ENCODE measurements at places on chromosomes 1 and 21.

DNA sequence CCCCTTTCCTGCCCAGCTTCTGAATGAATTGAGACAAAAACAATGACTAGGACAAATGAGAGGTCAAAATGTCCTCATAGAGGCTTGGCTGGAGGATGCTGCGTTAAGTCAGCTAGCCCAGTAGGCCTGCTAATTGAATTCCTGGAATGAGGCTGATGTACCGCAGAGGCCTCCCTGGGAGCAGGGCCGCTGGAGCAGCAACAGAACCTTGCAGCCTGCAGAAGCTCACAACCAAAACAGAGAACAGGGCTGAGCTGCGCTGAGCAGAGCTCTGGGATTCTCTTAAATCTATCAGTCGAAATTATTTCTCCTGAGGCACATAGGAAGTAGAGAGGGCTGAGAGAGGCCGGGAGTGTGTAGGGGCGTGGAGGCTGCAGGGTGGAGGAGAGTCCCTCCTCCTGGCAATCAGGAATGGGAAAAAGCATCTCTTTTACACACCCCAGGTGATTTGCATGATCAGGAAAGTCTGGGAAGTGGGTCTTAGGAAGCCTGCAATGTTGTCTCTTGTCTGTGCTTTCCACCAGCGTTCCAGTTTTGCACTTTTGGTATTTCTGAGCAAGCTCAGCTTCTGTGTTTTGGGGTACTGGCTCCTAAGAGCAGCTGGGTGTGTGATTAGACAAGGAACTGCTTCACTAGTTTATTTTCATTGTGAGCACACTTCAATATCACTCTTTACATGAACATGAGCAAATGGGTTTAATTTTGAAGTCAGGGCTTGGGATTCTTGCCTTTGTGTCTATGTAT lies 66.5 kb downstream of the RYR2 start:
- no peak for DNase-seq

GRCh38 chr1:159835356-159835755 lies 8.7 kb downstream of the SLAMF8 start:
- DNase-seq = no peak

DNA sequence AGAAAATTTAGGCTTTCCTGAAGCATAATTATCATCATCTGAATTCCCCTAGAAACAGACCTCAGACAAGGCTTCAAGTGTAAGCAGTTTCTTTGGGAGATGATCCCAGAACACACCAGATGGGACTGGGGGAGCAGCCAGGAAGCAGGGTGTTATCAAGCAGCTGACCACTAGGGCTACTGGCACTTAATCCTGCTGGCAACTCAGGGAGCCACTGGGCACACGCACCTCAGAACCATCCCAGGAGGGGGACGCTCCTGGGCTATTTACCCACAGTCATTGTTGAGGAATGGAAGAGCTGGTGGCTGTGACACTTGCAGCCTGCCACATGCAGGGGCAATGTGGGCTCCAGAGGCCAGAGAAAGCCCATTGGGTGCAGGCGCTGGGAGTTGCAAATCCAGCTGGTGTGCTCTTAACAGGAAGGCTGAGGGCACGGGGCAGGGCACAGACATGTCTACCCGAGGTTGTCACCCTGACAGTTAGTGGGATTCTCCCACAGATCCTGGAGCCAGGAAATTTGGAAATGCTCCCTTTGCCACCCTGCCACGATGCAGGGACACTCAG lies 15.1 kb upstream of the IL22RA1 start:
- DNase-seq = no peak

GRCh38 chr1:28519946-28520725 lies 14.3 kb downstream of the RCC1 start:
- no peak for DNase-seq

DNA sequence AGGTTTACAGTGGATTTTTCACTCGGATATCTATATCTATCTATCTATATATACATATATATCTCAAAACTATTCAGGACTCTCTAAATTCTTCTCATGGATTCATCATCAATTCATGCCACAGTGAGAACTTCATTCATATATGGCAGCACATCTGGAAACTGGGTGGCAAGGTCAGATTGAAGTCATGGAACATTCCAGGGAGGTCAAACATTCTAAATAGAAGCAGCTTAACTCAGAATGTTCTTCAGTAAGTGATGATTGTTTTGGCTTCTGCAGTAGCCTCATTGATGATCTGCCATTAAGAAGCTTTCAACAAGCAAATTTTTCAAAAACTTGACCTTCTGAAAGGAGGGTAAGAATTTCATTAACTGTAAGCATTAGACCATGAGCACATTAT lies 46.9 kb upstream of the ADAMTS1 start:
- no peak for DNase-seq

GRCh38 chr1:162822391-162823200 lies 32.1 kb downstream of the HSD17B7 start:
- peak; percentile 4 for DNase-seq

- no peak for DNase-seq
Observed at GRCh38 chr1:165052431-165052830, 304.1 kb downstream of the LMX1A start.

All from NCI-H1694 (cell line).